H1 (cell line): ENCODE measurements at places on chromosomes 7 and 10. TPM values are rescaled to one million over a fixed set of nuclear protein-coding genes. Genes with fewer than 3 reads are reported as not detected.

- no peak for DNase-seq
- H3K4me1 ChIP-seq, result peaks cover 14% of the 10 kb centered on the region
- H3K4me3 ChIP-seq, result no peak overlapping the region
- H3K36me3 ChIP-seq, result no peaks in the 10 kb centered on the region
- no peak overlapping the region for H3K27ac ChIP-seq
- peaks cover 50% of the 10 kb centered on the region for H3K27me3 ChIP-seq
These were observed 9.9 kb downstream of the HABP2 start for GRCh38 chr10:113562704-113563103.

DNA sequence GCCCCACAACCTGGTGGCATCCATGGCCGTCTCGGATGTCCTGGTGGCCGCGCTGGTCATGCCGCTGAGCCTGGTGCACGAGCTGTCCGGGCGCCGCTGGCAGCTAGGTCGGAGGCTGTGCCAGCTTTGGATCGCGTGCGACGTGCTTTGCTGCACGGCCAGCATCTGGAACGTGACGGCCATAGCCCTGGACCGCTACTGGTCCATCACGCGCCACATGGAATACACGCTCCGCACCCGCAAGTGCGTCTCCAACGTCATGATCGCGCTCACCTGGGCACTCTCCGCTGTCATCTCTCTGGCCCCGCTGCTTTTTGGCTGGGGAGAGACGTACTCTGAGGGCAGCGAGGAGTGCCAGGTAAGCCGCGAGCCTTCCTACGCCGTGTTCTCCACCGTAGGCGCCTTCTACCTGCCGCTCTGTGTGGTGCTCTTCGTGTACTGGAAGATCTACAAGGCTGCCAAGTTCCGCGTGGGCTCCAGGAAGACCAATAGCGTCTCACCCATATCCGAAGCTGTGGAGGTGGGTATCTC, 1.1 kb downstream of the HTR5A start:
- H3K27me3 ChIP-seq, result peaks cover 21% of the 10 kb centered on the region
- no peak overlapping the region for H3K27ac ChIP-seq
- no peak overlapping the region for H3K4me3 ChIP-seq
- DNase-seq, result no peak
- no peaks in the 10 kb centered on the region for H3K36me3 ChIP-seq

The NKX2-3 gene
- not detected in 2 replicates for total RNA-seq

The INSYN2A gene
- 0.19 TPM in 2 replicates for total RNA-seq
